Non-pigmented ciliary epithelial cell (primary cell): ENCODE measurements at places on chromosomes 6 and 20.

DNA sequence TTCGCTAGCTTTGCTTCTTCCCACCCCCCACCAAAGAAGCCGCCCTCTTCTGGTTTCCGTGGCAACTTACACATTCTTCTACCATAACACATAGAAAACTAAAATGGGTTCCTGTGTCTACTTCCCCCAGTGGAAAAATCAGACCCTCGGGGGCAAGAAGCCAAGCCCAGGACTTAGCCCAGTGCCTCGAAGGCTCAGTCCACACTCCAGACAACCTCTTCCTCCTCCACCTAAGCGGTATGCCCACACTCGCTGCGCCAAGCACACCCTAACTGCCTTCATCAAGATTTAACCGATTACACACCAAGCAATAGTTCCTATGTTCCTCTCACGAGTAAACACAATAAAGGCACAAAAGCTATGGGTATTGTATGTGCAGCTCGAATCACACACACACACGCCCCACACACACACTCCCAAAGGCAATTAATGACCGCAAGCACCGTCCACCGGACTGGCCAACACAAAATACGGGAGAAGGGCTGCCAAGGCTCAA, 537 bp downstream of the PPIL4 start:
- DNase-seq: peak; percentile 28

- DNase-seq: no peak
Observed at GRCh38 chr6:41247288-41247865, 19.2 kb downstream of the TREML4 start.

GRCh38 chr20:48926821-48927220, 5.3 kb downstream of the ARFGEF2 start:
- DNase-seq: no peak

GRCh38 chr20:62045118-62045517, 20.6 kb downstream of the TAF4 start:
- DNase-seq: no peak

DNA sequence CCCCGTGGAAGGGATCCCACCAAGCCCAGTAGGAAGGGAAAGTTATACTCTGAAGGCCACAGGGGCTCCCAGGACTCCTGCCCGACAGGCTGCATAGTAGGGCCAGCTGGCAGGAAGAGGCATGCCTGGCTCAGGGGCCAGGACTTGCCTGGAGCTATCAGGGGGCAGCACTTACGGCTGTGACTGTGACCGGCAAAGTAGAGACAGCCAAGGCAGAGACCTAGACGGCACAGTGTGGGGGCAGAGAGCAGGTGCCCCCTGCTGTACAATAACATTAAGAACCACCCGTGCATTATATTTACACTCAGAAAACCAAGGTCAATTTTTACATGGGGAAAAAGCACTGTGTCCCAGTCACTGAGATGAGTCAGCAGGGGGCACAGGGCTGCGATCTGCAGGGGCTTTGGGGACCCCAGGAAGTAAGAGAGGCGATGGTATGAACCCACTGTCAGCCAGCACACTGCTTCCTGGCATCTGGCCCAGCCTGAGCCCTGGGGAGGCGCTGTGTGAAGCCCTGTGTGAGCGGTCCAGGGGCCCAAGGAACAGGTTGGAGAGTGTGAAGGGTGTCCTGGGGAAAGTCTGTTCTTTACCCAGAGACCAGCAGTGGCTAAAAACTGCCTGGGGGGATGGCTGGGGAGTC, 9.9 kb downstream of the CCDC167 start:
- DNase-seq: no peak

- no peak for DNase-seq
Observed at GRCh38 chr6:88361298-88361697, 195.2 kb upstream of the CNR1 start.

DNA sequence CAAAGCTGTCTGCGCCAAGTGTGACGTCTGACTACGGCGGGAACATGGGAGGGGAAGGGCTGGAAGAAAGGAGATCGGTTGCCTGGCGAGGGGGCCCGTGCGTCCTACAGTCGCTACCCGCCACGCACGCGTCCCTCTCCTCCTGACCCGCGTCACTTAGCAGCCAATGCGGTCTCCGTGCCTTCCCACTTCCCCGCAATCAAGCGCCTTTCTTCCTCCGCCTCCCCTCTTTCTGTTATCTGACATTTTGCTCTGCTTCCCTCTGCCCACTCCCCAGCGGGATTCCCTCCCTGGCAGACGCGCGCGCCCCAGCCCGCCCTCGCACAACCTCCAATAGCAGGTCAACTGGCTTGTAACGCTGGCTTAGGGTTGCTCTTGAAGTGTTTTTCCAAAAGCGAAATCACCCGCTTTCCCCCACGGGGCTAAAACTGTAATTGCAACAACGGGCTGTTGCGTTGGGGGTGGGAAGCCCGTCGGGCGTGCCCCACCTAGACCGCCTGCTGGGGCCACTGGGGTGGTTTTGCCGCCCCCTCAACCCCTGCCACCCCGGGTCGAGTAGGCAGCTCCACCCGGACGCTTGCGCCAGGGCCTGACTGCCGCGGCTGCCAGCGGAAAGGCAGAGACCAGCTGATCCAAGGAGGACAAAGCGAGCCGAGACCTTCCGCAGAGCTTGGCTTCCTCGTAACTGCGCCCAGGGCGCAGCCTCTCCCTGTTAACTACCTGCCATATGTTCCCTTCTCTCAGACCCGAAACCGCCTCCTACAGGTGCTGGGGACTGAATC, 6.2 kb upstream of the SOX4 start:
- no peak for DNase-seq

- no peak for DNase-seq
Observed at GRCh38 chr6:139422105-139423036, 47.9 kb upstream of the CITED2 start.

DNA sequence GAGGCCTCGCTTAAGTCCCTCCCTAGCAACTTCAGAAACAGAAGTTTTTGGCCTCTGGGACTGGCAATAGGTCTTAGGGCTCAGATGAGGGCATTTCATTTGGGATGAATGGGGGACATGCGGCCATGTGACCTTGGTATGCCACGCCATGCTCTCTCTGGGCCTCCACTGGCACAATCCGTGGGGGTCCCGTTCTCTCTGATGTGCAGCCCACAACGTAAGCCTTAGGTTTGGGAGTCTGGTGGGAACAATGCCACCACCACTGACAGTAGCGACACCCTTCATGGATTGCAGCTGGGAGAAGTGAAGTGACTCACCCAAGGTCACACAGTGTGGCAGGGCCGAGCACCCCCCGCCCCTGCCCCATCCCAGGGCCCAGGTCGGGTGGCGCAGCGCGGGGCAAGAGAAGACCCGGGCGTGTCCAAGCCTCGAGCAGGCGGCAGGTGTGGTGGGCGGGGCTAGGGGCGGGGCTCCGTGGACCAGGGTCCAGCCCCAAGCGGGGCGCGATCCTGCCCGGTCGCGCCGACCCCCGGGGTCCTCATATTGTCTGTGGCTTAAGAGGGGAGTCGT, 864 bp upstream of the CEBPB start:
- DNase-seq: no peak

DNA sequence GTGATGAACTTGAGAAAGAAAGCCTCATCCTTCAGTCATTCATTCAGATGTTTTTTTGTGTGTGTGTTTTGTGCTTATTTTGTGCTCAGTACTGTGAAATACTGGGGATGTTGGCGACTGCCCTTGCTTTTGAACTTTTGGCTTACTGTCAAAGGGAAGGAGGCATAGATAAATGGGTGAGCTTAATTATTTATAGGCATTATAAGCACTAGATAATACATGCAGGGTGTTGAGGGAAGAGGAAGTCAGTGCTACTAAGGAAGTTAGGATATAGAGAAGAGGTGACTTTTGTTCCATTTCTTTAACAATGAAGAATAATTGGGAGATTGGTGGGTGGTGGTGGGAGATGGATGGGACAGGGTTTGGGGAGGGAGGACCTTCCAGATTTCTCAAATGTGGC, 23.6 kb downstream of the XRN2 start:
- DNase-seq: no peak

DNA sequence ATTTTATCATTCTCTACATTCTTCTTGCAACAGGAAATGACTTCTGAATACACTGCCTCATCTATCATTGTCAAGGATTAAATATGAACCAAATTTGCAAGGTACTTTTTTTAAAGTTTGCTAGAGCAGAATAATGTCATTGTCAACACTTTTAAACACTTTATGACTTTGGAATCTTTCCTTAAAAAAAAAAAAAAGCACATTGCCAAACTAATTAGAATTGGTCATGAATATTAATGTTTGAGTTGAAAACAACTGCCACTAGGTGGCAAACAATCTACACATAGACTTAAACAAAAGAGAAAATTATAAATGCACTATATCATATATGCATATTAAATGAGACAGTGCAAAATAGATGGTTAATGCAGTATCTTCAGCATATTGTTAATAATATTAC, 32.5 kb upstream of the TMEM244 start:
- no peak for DNase-seq

DNA sequence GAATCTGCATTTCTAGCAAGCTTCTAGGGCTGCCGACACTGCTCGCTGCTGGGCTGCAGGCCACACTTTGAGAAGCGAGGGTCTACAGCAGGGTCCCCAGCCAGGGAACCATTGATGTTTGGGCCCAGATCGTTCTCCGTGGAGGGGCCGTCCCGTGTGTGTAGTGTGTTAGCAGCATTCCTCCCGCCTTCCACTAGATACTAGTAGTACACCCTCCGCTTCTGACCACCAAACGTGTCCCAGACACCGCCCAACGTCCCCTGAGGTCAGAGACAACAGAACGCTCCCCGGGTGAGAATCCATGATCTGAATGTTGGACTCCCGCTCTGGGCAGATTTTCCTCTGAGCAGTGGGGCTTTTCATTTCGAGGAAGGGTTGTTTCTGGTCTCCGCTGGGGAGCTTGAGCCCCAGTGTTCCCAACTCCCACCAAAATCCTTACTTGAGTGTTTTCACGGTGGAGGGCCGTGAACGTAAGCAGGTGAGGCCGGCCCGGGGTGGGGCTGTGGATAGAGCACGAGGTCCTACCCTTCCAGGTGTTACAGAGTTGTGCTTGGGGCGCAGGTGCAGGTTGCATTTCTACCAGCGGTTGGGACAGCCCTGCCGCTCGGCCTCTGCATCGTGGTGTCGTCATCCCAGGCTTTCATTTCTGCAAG, 124.6 kb downstream of the SYCP2 start:
- DNase-seq: no peak

DNA sequence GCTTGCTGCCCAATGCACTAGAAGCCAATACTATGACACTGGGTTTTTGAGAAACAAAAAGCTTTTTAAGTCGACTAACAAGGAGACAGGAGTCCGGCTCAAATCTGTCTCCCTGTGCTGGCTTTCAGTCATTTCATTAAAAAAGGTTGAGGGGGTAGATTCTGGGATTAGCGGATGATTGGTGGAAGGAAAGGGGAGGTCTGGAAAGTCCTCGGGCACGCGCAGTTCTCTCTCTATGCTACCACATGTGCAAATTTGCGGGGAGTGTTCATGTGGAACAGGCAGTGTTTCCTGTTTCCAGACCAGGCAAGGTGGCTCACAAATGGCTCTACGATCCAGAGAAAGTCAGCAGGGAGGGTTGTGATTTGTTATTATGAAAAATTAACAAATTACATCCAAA, 89.1 kb upstream of the TOX2 start:
- DNase-seq: no peak

DNA sequence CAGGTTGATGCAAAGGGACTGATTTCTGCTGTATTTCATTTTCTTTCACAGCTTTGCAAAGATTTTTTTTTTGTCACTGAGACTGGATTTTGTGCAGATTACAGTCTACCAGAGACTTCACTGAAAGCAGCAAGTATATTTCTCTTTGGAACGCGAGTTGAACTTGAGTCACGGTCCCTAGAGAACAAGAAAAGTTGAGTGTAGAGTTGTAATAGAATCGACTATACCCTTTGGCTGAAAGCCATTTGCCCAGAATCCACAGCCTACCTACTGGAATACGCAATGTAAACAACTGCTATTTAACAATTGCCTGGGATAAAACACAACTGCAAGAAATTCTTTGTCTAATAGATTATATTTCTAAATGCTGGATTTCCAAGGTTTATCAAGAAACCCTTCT, 520.6 kb downstream of the HDGFL1 start:
- DNase-seq: no peak

GRCh38 chr6:41572613-41573012, 26.4 kb downstream of the FOXP4 start:
- DNase-seq: no peak

GRCh38 chr6:6686748-6687601, 98.5 kb downstream of the LY86 start:
- no peak for DNase-seq

- DNase-seq: no peak
Observed at GRCh38 chr6:93120154-93120742, 299.1 kb downstream of the EPHA7 start.

GRCh38 chr20:37907677-37908401, 4.9 kb downstream of the VSTM2L start:
- peak; percentile 58 for DNase-seq

- DNase-seq: no peak
Observed at GRCh38 chr20:54820392-54820791, 345.0 kb downstream of the DOK5 start.

DNA sequence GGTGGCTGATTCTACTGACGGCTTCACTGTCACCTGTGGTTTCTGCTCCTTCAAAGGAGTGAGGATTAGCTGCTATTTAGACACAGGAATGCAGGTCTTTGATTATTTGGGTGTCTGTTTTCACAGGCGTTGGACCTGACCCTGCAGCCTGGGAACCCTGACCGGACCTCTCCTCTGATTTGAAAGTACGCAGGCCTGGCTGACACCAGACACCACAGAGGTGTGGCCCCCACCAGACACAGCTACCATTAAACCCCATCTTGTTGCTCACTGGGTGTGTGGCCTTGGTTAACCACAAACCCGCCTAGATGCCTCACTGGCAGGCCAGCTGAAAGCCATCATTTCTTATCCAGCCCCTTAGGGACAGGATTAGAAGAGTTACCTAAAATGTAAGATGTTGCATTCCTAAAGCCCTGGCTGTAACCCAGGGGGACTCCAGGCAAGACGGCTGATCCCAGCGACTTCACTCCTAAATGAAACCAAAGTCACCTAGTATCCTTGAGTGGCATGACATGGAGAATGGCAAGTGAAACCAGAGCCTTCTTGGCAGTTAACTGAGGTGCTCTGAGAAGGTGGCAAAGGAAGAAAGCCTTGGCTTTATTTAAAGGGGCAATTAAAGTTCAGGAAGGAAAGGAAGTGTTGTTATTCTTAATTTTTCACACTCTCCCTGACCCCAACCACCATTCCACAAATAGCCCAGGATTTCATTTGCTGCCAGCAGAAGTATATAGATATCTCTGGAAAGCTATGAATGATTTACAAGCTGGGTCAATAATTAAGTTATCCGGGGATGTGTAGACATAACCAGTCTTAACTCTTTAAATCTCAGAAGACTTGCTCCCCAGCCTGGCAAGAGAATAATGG, 169.9 kb downstream of the QRSL1 start:
- peak; percentile 31 for DNase-seq

DNA sequence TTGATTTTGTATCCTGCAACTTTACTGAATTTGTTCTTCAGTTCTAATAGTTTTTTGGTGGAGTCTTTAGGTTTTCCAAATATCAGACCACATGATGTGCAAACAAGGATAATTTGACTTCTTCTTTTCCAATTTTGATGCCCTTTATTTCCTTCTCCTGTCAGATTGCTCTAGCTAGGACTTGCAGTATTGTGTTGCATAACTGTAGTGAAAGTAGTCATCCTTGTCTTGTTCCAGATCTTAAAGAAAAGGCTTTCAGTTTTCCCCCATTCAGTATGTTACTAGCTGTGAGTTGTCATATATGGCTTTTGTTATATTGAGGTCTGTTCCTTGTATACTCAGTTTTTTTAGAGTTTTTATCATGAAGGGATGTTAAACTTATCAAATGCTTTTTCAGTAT, 4.6 kb downstream of the MICB start:
- no peak for DNase-seq
